Activated T-helper 2 cell treated with anti-CD3 and anti-CD28 coated beads, Interferon-gamma antibody, Interleukin-2, Interleukin-4, amounts not matched to agents 10 μg/mL and 5 μg/mL and 100 μg/mL, durations not matched to agents 14 hours and 24 hours and 36 hours (primary cell): ENCODE measurements at places on chromosomes 5 and 9. TPM values are rescaled to one million over a fixed set of nuclear protein-coding genes. Genes with fewer than 3 reads are reported as not detected.

DNA sequence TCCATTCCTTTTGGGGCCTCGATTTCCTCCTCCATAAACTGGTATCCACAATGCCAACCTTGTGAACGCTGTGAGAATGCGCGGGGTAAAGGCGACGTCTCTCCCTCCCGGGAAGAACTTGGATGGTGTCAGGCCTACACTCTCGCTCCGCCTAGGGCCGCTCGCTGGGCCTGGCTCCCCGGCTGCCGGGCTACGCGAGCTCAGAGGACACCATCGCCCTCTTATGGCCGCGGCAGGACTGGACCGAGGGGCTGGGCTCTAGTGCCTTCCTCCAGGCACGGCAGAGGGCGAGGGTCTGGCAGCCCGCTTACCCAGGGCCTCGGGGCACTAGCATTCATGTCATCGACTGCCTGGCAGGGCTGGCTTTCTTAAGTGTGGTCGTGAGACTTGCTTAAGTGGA, 1.3 kb upstream of the EXOSC2 start:
- DNase-seq, result no peak

Gene RLN2
- total RNA-seq, result 1.4 and 1.7 TPM in 2 replicates

Gene IFNA13
- total RNA-seq, result not detected in 2 replicates

GRCh38 chr5:24407466-24407865, 237.3 kb downstream of the CDH10 start:
- no peak for DNase-seq

Gene ADAMTSL2
- not detected in 2 replicates for total RNA-seq

Gene TCF7
- total RNA-seq, result 8.4 and 10.0 TPM in 2 replicates

Gene ARID3C
- 0.14 and 0.21 TPM in 2 replicates for total RNA-seq

DNA sequence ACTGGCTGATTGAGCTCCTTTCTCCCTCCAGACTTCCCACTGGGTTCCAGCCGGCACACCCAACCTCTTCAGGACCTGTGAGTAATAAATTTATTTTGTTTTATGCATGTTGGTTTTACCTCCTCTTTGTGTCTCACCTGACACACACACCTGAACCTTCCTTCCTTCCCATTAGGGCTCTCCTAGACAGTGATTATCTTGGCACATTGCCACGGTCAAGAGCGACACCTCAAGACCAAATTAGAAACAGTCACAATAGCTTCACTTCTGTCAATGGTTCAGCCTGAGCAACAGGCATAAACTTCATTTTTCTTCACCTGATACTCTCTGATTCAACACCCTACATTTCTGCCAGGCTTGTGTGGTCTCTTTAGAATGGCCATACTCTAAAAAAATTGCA, 296.3 kb upstream of the SMARCA2 start:
- DNase-seq, result no peak

Gene ADRB2
- 0.21 and 0.30 TPM in 2 replicates for total RNA-seq

DNA sequence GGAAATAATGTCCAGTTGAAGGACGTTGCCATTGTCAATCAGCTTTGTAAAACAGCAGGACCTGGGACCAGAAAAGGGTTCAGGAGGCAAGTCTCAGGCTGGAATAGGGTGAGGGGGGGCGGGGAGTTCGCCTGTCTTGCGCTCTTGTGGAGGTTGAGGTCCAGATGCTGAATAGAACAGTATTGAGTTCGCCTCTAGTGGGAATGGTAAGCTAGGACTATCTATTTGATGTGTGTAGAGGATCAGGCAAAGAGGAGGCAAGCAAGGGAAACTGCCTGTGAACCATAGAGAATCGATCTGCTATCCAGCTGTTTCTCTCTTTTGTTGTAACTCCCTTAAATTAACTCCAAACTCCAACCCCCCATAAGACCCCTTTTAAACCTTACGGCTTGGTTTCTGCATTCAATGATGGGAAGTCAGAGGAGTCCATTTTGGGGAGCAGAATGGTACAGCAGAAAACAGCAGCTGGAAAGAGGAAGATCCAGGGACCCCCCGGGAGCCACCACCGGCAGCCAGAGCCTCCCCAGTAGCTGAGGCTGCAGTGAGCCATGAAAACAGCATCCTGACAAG, 133.7 kb downstream of the SLC28A3 start:
- DNase-seq, result no peak

- peak; percentile 34 for DNase-seq
Measured at GRCh38 chr9:37747271-37747753, 6.3 kb upstream of the TRMT10B start.

Gene MRPL41
- total RNA-seq, result 43.2 and 49.4 TPM in 2 replicates

DNA sequence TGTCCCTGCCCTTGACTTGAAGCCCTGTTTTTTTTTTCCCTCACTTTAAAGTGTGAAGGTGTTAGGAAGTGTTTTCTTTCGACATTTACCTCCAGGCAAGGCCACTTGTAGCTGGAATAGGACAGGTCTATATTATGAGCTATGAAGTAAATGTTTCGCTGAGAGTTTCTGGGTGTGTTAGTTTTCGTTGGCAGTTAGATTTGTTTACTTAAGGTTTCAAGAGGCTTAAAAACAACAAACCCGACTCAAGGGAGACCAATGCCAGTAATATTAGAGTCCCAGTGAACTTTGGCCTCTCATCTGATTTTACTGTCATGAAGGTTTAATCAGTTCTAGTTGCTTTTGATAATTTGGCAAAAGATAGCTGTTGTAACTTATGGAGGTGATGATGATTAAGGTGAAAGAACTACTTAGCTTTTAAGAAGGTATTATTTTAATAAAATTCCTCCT, 25.2 kb downstream of the OCLN start:
- DNase-seq, result no peak

DNA sequence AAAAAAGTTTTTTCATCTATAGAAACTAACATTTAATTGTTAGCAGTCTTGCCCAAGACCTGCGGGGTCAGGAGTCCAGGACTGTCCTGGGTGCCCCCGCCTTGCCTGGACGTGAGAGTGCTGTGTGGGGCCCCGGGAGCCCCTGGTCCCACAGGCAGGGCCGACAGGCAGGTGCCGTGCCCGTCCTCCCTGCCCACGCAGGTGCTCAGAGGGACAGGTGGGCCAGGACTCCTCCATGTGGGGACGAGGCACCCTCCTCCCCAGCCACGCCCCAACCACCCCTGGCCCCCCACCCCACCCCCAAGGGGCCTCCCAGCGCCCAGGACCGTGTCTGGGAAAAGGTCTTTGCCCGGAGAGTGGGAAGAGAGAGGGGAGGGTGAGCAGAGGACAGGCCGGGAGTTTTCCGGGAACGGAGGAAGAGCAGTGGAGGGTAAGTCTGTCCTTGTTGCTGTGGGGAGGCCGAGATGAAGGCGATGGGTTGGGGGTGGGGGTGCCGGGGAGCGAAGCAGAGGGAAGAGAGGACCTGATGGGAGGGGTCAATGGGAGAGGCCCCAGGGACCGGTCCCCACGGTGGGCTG, 2.7 kb upstream of the LCN12 start:
- no peak for DNase-seq

DNA sequence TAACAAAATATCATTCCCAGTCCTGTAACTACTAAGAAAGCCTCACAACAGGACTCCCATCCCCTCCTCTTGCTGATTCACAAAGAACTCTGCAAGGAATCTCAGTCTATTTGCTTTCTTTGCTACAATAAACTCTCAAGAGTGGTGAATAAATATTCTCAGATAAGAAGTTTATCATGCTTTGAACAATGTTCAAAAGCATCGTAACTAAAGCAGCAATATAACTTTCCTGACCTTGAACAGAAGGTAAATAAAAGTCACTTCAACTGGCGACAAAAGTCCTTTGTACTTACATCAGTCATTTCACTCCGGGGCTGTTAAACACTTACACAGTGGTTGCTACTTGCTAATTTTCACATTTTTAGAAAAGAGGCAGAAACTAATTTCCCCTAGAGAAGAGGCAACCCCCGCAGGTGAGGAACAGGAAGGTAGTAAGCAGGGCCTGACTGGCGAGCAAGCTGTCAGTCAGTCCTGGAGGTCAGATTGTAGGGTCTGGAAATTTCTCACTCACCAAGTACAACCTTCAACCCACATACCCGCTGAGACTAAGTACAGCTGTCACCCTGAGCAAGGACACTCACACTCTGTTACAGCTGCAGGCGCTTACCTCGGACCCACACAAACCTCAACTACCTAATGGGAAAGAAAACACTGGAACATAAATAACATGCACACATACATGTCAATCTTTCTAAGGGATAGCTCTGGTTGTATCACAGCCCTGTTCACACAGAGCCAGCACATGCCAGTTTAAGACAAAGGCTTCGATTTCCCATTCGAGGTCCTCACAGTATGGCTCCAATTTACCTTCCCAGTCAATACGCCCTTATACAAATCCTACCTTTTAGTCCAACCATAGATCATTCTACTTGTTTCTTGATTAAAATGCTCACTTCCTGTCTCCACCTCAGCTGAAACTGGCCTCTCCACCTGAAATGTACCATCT, 104.6 kb upstream of the RETREG1 start:
- DNase-seq, result no peak

Gene IL31RA
- not detected in 2 replicates for total RNA-seq

DNA sequence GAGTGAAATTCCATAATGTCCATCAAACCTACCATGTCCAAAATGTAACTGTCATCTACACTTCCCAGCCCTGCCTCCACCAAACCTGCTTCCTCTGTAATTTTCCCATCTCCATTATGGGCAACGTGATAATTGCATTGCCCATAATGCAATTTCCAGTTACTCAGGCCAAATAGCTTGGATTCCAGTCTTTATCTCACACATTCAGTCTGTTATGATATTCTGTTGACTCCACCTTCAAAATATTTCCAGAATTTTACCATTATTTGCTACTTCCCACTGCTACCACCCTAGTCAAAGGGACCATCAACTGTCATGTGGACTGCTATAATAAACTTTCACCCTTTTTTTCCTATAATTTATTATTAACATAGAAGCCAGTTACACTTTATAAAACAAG, 256.0 kb downstream of the CWC27 start:
- DNase-seq, result no peak

GRCh38 chr5:112533362-112533761, 114.3 kb upstream of the EPB41L4A start:
- DNase-seq, result no peak

DNA sequence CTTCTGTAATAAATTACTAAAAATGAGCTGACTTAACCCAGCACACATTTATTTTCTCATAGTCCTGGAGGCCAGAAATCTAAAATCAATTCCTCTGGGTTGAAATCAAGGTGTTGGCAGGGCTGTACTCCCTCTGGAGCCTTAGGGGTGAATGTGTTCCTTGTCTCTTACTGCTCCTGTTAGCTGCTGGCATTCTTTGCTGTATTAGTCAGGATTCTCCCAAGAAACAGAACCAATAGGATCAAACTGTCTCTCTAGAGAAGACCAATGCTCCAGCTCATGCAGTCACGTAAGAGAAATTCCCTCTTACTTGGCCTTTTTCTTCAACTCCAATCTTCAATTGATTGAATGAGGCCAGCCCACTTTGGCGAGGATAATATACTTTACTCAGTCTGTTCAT, 15.3 kb upstream of the CD180 start:
- DNase-seq, result no peak
